ENCODE measurements at places on chromosomes 3 and 15.

GRCh38 chr3:65899226-65899625 is 139.5 kb downstream of the MAGI1 start:
- no peak for DNase-seq

DNA sequence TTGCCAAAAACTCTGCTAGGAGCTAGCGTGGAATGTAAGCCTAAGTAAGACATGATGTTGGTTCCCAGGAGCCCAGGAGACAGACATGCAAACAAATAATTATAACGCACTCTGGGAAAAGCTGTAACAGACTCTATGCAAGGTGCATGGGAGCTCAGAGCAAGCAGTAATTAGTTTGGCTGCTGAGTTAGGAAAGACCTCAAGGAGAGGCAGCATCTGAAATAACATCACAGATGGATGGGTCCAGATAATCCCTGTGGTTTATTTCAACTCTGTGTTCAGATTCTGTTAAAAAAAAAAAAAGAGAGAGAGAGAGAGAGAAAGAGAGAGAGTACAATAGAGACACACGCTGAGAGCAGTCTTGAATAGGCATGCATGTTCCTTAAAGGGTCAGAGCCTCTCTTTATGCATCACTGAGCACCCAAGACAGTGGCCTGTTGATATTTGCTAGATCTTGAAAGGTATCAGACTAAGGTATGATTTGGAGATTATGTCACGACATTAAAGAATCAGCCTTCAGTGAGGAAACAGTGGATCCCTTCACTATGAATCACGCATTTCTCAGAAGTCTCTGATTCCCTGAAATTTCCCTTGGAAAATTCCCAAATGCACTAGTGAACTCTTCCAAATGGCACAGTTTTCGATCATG is 124.4 kb upstream of the LIPC start:
- no peak for DNase-seq

DNA sequence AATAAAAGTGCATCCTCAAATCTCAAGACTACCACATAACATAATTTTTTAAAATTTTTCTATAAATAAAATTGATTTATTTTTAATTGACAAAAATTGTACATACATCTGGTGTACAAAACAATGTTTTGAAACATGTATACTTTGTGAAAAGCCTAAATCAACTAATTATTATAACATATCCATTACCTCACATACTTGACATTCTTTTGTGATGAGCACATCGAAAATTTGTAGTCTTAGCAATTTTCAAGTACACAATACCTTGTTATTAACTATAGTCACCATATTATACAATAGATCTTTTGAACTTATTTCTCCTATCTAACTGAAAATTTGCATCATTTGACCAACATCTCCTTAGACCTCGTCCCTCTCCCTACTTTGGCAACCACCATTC is 7.9 kb upstream of the WNT5A start:
- no peak for DNase-seq

DNA sequence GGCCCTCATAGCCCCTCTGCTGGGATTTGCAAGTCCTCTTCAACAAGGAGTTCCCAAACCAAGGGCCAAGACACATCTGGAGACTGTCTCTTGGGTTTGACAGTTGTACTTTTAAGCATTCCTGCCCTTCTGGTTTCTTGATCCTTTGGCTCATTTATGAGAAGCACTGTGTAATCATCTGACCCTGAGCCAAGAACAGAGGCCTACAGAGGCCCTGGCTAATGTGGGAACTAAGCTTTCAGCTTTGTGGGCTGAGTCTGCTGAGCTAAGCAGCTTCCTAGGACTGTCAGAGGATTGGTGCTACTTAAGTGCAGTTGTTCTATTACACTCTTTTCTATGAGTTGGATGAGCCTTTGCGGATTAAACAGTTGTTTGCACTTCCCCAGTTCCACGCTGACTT is 178.3 kb downstream of the KBTBD8 start:
- DNase-seq, result no peak

DNA sequence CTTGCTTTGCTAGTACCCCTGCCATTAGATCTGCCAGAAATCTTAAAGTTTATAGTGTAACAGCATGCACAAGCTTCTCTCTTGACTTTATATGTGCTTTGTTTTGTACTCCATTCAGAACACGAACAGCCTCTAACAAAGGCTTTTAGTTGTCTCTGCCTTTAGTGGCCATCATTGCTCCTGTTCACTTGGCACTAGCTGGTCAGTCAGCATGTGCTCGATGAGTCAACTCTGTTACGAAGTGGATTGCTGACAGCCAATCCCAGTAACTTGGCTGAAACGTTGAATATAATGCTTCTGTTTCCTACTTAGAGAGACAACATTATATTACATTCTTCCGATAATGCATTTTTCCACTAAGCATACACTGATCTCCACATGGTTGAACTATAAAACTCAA is 349.2 kb downstream of the NAALADL2 start:
- DNase-seq, result no peak

- no peak for DNase-seq
These were observed 59.0 kb upstream of the MINAR1 start for GRCh38 chr15:79373113-79373512.
